Activated CD4-positive, alpha-beta memory T cell treated with anti-CD3 and anti-CD28 coated beads, Interleukin-2, amount 10 ng/mL, durations not matched to agents 7 days and 5 days (primary cell): ENCODE measurements at places on chromosomes 1 and 21. TPM values are rescaled to one million over a fixed set of nuclear protein-coding genes. Genes with fewer than 3 reads are reported as not detected.

Gene HLX
- 0.33 TPM for total RNA-seq

Gene LRRC38
- total RNA-seq = not detected

Gene CTSS
- 123 TPM for total RNA-seq

Gene PLA2G2C
- total RNA-seq = 0.18 TPM

Gene COL8A2
- total RNA-seq = not detected

Gene P3R3URF
- total RNA-seq = not detected

DNA sequence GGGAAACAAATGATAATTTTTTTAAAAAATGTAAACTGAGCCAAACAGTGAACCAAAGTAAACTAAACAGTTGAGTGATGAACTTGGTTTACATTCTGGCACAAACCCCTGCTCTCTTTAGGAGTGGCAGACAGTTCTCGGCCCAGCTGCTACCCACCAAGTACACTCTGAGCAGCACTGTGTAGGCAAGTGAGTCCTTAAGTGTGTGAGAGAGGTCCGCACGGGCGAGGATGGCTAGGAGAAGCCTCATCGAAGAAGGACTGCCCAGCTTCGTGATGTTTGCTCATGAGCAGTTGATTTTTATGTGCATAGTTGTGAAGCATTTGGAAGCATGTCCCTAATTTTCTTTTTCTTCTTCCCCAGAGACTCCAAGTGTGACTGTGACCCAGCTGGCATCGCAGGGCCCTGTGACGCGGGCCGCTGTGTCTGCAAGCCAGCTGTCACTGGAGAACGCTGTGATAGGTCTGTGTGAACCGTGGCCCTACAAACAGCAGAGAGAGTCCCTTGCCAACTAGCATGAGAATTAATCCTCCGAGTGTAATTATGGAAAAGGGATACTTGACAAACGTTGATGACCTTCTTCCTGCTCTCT, 32.1 kb downstream of the LAMC2 start:
- no peak for DNase-seq

GRCh38 chr1:193118803-193119730, 2.8 kb upstream of the CDC73 start:
- no peak for DNase-seq

GRCh38 chr21:40732253-40733023, 114.5 kb downstream of the DSCAM start:
- no peak for DNase-seq

GRCh38 chr1:36609241-36610027, 126.7 kb upstream of the CSF3R start:
- peak; percentile 43 for DNase-seq

DNA sequence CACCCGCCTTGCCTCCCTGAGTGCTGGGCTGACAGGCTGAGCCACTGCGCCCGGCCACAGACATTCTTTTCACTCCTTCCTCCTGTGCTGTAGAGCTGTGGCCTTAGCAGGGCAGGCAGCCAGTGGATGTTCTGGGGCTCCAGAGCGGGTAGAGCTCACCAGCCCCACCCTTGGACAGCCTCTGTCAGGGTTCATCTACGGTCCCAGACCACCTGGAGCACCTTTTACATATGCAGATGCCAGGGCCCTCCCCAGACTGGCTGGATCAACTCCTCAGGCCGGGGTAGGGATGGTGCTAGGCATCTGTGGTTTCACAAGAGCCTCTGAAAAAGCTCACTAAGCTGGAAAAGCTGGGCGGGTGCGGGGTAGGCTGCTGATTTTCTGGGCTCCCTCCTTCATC, 4.6 kb downstream of the ATP13A2 start:
- DNase-seq = no peak

- DNase-seq = no peak
Observed at GRCh38 chr1:246907472-246907871, 24.3 kb downstream of the AHCTF1 start.

DNA sequence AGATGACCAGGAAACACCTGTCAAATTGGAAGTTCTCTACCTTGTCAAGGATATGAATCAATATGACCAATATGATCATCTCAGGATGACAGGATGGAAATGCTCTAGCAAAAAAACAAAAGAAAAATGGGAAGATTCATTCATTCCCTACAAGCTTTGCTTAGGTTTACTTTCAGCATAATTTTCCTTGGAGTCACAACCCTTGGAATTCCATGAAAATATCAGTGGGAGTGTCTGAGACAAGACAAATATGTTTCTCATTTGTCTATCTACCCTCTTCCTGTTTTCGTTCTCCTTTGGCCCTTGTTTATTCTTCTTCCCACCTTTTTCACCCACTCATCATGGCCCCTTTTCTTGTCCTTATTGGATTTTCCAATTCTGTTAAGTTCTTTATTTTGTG, 50.6 kb downstream of the COLGALT2 start:
- no peak for DNase-seq

GRCh38 chr1:243230914-243231313, 24.2 kb downstream of the CEP170 start:
- DNase-seq = no peak

GRCh38 chr1:240423246-240423924, 188.6 kb downstream of the GREM2 start:
- no peak for DNase-seq

GRCh38 chr1:186178426-186179043, 196.5 kb downstream of the TPR start:
- DNase-seq = no peak

DNA sequence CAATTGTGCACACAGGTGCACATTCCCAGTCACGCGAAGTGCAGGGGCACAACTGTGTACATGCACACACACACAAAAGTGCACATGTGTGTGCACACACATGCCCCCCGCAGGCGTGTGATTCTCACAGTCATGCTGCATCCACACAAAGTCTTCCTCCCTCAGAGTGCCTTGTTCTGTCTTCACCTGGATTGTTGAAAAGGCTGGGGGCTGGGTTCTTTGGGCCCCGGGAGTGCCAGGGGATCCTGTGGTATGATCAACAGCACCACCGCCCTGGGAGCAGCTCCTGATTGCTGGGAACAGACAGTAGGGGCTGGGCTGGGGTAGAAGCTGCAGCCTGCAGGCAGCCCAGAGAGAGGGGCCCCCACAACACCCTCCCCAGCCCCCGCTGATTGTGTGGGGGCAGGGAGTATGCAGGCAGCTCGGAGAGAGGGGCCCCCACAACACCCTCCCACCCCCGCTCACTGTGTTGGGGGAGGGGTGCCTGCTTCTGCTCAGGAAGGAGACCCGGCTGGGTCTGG, 3.4 kb downstream of the COL18A1 start:
- DNase-seq = no peak
